Natural killer cell (primary cell): ENCODE measurements at places on chromosomes 7 and 10.

DNA sequence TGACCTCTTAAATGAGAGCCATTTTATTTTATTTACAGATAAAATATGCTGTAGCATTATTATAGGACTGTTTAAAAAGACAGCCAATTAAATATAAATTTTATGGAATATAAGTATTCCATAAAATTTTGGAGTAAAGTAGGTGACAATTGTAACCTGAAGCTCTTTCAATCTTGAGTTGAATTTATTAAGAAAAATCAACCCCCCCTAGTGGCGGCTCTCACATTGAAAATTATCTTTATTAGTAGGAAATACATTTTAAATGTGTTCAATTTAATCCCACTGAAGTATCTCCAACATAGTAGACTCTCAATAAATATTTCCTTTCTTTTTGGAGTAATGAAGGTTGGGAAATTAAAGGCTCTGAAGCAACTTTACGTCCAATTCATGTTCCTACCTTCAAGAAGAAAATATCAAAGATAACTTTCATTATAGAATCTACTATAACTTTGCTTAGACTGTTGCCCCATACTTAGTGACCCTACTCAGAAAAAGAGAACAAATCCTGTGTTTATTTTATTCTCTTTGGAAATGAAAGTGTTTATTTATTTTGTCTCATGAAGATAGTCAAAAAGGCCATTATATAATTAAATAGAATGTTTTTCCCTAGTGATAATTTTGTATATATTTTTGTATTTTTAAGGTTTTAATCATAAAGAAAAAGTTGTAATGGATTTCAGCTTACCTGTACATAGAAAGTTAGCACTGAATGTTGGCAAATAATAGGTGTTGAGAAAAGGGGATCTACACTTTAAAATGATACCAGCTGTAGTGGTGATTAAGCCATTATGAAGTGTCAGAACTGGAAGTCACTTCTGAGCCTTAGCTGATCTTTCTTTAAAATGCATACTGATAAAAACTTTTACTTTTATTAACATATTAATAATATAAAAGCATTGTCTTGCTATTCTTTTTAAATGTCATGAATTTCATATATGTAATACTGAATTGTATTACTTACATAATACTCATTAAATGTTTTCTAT lies 3.3 kb downstream of the AHR start:
- DNase-seq: peak; percentile 72

DNA sequence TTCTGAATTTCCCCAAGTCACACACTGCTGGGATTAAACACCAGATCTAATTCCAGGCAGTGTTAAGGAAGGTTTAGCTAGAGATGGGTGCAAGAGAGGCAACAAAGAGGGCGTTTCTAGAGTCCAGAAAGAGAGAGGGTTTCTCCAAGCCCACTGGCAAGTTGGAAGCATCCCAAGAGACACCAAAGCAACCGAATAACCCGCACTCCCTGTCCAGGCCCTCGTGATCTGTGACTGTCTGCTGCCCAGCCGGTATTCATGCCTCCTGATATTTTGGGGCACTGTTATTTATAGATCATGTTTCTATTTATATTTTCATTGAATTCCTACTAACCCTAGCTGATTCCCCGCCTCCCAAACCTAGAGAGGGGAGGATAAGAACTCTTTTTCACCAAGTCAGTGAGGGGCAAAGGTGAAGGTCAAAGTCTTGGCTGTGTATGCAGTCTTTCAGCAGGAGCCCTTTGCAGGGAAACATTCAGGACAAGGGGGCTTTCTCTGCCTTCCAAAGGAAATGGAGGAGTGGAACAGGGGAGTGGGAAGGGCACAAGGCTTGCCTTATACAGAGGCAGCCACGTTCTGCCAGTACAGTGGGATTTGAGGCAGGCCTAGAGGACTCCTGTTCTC lies 103.6 kb downstream of the SH3PXD2A start:
- no peak for DNase-seq

GRCh38 chr10:77390481-77390891 lies 247.1 kb downstream of the KCNMA1 start:
- no peak for DNase-seq

- no peak for DNase-seq
Observed at GRCh38 chr7:6162331-6162620, 110.1 kb downstream of the CYTH3 start.

DNA sequence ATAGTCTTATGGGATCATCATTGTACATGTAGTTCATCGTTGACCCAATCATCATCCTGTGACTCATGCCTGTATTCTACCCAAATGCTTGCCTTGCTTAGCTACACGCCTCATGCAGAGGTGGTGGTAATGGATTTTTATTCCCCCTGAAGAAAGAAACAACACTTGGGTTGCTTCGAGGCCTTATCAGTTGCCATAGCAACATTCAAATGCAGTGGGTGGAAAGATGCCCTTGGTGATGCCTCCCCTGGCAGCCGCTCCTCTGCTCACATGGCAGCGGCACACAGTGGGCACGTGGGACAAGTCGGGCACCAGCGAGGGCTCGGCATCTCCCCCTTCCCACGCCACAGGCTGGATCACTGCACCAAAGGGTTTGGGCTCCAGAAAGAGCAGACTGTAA lies 54.0 kb upstream of the NMT2 start:
- no peak for DNase-seq
